Tibial nerve (tissue), 4 donors: ENCODE measurements at places on chromosomes 12 and 14. TPM values are rescaled to one million over a fixed set of nuclear protein-coding genes. Genes with fewer than 3 reads are reported as not detected.

- no peaks in the 10 kb centered on the region for H3K27me3 ChIP-seq
- peaks cover 30% of the 10 kb centered on the region for H3K4me1 ChIP-seq
- no peak for DNase-seq
- H3K27ac ChIP-seq: no peak overlapping the region
Measured at GRCh38 chr14:74568380-74568649, 43.7 kb downstream of the LTBP2 start.

DNA sequence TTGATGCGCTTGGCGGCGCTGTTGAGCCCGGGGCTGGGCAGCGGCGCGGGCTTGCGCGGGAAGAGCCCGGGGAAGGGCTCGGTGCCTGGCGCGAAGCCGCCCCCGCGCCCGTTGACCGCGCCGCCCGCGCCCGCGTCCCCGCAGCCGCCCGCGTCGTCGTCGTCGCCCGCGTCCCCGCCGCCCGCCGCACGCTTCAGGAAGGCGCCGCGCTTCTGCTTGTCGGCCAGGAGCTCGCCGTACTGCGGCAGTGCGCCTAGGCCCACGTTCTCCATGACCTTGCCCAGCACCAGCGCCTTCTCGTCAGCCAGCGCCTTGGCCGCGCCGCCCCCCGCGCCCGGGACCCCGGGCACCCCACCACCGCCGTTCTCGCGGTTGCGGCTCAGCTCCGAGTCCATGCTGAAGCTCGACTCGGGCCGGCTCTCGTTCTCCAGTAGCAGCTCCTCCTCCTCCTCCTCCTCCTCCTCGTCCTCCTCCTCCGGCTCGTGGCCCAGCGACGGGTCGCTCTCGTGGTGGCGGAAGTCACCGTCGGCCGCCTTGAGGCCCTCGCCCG, 97.2 kb downstream of the BCL11B start:
- no peaks in the 10 kb centered on the region for H3K4me1 ChIP-seq
- no peaks in the 10 kb centered on the region for H3K36me3 ChIP-seq
- H3K4me3 ChIP-seq: no peak overlapping the region
- no peaks in the 10 kb centered on the region for H3K27me3 ChIP-seq
- no peak for DNase-seq
- no peak overlapping the region for H3K27ac ChIP-seq

GRCh38 chr12:26271889-26272492, 76.6 kb downstream of the SSPN start:
- peak; percentile 75 for DNase-seq
- no peaks in the 10 kb centered on the region for H3K36me3 ChIP-seq
- peak overlapping the region; percentile 60 for H3K27ac ChIP-seq
- peaks cover 20% of the 10 kb centered on the region for H3K4me1 ChIP-seq
- H3K4me3 ChIP-seq: no peak overlapping the region
- H3K27me3 ChIP-seq: no peaks in the 10 kb centered on the region

GRCh38 chr12:121781998-121782979, 11.2 kb downstream of the RHOF start:
- no peak for DNase-seq
- H3K27me3 ChIP-seq: no peaks in the 10 kb centered on the region
- H3K4me3 ChIP-seq: no peak overlapping the region

- H3K4me3 ChIP-seq: no peak overlapping the region
- H3K36me3 ChIP-seq: no peaks in the 10 kb centered on the region
- no peaks in the 10 kb centered on the region for H3K27me3 ChIP-seq
- no peaks in the 10 kb centered on the region for H3K4me1 ChIP-seq
- no peak for DNase-seq
Measured at GRCh38 chr12:115002434-115002833, 318.5 kb upstream of the TBX3 start.

EIF4B gene
- 400 TPM for total RNA-seq

- no peak overlapping the region for H3K27ac ChIP-seq
- no peak for DNase-seq
- no peaks in the 10 kb centered on the region for H3K4me1 ChIP-seq
- H3K27me3 ChIP-seq: no peaks in the 10 kb centered on the region
- peaks cover 100% of the 10 kb centered on the region for H3K36me3 ChIP-seq
- H3K4me3 ChIP-seq: no peak overlapping the region
Measured at GRCh38 chr12:101343893-101344292, 63.7 kb downstream of the ARL1 start.

BBOF1 gene
- 22.8 TPM for total RNA-seq

VRTN gene
- not detected for total RNA-seq
